ENCODE measurements at places on chromosomes 5 and 9. TPM values are rescaled to one million over a fixed set of nuclear protein-coding genes. Genes with fewer than 3 reads are reported as not detected.

DNA sequence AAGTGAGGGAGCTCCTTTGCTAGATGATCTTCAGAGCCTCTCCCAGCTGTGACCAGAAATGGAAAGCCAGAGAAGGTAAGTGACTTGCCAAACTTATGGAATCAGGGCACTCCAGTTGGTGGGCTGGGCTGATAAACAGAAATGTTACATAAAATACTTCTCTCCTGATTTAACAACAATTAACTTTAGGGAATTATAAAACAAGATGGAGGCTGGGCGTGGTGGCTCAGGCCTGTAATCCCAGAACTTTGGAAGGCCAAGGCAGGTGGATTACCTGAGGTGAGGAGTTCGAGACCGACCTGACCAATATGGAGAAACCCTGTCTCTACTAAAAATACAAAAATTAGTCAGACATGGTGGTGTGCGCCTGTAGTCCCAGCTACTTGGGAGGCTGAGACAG is 899 bp upstream of the MED10 start:
- no peak for DNase-seq

DNA sequence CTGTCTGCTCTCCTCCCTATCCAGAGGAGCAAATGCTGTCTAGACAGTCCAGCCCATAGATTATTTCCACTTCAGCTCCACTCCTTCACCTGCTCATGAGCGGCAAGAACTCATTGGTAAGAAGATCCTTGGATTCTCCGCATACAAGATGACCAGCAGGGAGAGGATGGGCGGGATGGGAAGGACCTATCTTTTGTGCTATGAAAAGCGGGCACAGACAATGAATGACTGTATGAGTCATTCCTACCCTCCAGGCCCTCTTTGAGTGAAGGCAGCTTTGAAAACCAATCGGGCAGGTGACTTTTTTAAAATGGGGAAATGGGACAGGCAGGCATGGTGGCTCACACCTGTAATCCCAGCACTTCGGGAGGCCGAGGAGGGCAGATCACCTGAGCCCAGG is 49.4 kb downstream of the SMIM23 start:
- no peak for DNase-seq

DNA sequence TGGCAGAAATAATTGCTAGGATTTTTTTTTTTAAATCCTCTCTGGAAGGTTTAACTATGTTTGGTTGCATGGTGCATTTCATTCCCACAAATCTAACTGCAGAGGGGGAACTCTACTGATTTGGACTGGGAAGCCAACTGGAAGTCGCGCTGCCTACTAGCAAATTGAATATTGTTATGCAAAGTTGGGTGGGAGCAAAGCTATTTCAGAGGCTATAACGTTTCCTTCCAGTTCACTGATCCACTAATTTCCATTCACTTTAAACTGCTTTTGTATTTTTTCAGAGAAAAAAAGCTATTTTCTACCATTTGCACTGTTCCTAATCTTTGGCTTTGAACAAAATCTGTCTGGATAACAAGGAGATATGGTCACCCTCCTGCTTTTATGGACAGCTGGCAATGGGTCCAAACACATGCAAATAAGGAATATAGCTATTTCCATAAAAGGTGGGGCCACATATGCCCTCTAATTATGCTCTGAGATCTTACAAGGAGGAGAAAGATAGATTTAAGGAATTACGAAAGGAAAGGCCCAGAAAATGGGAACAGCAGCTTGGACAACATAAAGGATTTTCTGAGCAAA is 40.1 kb downstream of the MACIR start:
- DNase-seq = no peak

TSPAN17 gene
- 16.1 TPM for total RNA-seq

DNA sequence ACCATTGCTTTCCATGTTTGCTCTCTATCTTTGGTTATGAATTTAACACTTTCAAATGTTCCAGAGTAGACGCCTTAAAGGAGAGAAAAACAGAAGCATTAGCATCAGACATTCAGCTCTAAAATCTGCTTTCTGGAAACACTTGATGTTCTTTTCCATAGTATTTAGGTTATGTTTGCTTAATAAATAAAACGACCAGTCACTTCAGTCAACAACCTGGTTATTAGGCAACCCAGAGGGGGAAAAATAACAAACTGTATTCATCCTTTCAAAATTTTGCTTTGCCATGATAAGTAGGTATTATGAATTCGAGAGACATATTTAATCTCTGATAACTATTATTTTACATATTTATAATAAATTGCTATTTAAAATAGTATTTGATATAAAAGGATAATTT is 1044.7 kb downstream of the CDH9 start:
- no peak for DNase-seq

DNA sequence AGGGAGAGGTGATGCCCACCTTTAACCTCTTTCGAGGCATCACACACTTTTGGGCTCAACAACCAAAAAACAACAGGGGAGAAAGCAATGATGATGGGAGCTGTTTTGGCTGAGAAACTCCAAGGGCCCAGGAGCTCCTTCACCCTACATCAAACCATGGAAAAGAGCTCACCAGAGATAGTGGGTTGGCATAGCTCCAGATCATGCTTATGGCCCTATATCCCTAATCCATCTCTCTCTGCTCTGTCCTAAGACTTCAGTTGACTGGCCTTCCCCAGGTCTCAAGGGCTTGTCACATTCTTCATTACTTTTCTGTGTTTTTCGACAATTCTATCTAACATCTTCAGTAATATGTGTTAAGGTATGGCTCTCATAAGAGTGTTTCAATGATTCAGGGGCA is 5.7 kb upstream of the CTSL start:
- DNase-seq = no peak
